ENCODE measurements at places on chromosomes 2 and 18.
A peak's percentile ranks its signal among the peaks of the same experiment; 100 is the strongest.

GRCh38 chr2:166766220-166766619 lies 122.1 kb upstream of the XIRP2 start:
- no peak for DNase-seq

DNA sequence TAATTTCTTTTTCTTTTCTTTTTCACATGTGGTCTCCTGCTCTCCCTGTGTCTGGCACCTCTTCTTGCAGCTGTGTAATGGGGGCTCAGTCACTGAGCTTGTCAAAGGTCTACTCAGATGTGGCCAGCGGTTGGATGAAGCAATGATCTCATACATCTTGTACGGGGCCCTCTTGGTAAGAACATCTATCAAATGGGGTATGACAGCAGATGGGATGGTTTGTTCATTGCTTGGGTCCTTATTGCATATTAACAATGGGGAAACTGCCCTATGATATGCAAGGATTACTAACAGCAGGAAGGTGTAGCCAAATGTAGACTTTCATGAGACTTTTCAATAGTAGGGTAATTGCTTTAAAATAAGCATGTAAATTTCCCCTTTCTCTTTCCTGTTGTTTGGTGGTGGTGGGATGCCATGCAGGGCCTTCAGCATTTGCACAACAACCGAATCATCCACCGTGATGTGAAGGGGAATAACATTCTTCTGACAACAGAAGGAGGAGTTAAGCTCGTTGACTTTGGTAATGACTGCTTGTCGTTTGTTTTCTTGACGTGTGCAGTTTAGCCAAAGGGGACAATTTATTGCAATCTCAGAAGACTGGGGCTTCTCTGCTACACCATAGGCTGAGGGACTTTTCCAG lies 36.5 kb downstream of the MYO3B start:
- no peak for DNase-seq

- DNase-seq, result no peak
Observed at GRCh38 chr18:48956356-48956755, 5.6 kb upstream of the SMAD7 start.

DNA sequence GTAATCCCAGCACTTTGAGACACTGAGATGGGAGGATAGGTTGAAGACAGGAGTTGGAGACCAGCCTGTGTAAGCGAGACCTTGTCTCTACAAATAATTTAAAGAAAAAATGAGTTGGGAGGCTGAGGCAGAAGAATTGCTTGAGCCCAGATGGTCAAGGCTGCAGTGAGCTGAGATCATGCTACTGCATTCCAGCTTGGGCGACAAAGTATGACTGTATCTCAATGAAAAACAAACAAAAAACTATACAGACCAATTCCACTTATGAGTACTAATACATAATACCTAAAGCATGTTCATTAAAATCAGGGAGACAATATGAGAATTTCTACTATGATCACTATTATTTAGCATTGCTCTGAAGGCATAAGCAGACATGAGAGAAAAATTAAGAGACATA lies 12.6 kb downstream of the RNF149 start:
- DNase-seq, result no peak

DNA sequence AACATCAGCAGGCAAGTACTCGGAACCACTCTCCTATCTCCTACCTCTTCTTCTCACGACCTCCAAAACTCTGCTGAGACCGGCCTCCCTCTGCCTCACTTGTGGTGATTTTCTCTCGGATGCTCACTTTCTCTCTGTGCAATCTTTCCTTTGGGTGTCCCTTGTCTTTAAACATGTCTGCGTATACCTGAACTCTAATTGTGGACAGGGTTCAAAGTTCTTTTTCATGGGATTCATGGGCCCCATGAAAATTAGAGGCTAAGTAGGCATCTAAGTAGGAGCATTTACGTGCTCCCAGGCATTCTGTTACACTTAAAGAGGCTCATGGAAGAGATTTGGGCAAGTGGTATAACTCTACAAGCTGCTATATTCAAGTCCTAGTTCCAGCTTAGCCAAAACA lies 2.1 kb upstream of the PPP1CB start:
- DNase-seq, result no peak

- no peak for DNase-seq
Observed at GRCh38 chr18:36265015-36265414, 32.5 kb upstream of the FHOD3 start.

- peak; percentile 72 for DNase-seq
Observed at GRCh38 chr2:136098441-136098840, 19.5 kb downstream of the CXCR4 start.

GRCh38 chr2:160308476-160308875 lies 108.4 kb upstream of the ITGB6 start:
- DNase-seq, result no peak

DNA sequence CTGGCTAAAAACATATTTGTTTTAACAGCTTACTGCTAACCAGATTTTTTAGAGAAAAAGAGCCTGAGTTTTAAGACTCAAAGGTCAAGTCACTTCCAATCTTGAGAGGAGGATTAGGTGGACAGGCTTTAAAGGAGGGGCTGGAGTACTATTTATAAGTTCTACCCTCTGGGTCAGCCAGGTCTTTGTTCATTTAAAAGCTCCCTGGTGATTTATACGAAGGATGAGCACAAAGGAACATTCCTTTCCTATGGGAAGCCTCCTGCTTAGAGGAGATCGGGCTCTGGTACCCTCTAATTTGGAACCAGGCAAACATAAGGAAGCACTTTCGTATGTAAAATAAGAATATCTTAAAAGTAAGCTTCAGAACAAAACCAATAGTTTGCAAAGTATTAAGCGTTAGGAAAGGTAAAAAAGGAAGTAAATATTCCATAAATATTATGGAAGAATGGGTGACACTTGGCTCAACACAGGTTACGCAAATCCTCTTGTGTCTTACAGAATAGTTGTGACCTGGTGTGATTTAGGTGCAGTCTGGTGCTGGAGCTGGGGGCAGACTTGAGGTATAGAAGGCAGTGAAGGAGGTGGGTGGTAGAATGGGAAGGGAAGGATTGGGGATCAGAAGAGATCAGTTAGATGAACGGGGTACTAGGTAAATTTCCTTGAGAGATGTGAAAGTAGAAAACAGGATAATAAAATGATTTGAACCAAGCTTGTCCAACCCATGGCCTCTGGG lies 35.6 kb downstream of the PDE6D start:
- DNase-seq, result no peak

DNA sequence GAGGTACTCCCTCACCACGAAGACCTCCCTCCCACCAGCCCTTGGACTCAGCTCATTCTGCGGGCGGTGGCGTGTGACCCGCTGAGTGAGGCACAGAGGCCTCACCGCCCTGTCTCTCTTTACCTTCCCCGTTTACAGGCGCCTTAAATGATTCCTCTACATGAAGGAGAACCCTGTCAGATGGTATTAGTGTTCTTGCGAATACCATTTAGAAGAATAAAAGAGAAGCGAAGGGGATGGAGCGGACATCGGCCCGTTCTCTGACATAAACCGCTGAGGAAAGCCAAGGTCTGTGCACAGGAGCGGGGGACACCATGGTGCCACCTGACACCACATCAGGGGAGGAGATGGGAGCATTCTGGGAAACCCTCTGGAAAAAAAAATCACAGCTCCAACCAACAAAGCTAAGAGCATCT lies 179.8 kb downstream of the HDAC4 start:
- no peak for DNase-seq

DNA sequence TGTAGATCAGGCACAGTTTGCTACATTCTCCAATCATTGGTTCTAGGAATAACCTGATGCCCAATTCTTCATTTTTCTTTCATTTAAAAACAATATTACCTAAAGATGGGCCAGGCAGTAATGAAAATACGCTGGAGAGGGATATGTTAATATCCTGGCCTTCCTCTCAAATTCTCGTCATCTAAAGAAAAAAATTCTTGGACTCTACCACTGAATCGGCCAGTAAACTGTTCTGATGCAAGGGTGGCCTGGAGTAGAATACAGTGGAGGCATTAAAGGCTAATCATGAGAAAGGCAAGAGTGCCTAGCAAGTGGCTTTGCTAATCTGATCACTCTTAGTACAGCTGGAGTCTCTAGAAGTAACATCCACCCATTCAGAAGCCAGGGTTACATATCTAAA lies 157.7 kb downstream of the ANTXR1 start:
- DNase-seq, result no peak

DNA sequence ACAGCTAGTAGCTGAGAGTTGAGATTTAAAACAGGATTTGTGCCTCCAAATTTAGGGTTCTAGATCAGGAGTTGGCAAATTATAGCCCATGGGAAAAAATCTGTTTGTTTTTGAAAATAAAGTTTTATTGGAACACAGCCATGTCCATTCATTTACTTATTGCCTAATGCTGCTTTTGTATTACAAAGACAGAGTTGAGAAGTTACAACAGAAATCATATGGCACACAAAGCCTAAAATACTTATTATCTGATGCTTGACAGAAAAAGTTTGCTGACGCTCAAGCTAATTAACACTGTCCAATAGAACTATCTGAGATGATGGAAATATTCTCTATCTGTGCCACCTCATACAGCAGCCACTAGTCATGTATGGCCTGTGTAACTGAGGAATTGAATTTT lies 229.1 kb upstream of the RASGRP3 start:
- DNase-seq, result no peak

DNA sequence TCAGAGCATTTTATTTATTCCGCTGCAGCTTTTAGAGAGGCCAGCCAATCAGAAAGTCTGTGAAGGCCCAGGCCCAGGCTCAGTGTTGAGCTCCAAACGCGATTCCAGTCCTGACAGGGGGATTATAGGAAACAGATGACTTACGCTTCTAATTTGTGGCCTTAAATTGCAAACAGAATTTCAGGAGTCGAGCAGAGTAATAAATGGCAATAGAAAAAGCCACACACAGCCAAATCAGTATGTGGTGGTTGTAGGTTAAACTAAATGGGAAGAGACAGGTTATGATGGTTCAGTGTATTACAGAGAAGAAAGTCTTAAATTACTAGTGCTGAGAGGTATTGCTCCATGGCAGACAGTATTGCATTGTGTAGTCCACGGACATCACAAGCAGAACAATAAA lies 131.0 kb upstream of the ZEB2 start:
- no peak for DNase-seq

DNA sequence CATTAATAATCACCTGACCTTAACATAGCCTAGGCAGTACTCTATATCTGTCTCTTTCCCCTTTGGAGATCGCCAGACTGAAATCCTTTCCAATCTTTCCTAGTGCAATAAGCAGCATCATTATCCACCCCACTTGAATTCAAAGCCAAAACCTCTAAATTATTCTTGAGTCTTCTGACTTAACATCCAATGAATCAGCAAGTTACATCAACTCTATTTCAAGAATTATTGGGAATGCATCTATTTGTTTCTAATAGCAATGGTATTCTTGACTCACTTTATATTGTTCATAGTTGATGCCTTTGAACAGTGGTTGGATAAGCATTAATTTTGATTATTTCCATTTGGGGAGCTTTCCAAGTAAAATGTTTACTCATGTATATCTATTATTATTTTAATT lies 144.8 kb downstream of the ZNF804A start:
- DNase-seq, result no peak

DNA sequence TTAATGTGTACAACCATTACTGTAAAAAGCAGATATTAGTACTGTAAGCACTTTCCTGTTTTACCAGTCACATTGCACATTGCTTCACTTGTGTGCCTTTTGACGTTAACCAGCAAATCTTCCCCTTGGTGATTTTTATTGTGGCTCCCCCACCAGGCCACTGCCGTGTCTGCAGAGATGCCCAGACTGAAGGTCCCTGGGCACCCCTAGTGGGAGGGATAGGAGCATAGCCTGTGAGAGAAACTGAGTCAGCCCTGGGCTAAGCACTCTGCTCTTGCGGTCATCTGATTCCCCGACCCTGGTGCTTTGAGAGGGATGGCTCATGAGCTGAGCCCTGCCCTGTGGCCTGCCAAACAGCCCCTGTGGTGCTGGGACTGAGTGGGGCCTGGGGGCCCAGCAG lies 73.4 kb downstream of the INPP4A start:
- DNase-seq, result peak; percentile 80

- DNase-seq, result no peak
Observed at GRCh38 chr18:80233899-80234298, 13.4 kb downstream of the PARD6G start.

DNA sequence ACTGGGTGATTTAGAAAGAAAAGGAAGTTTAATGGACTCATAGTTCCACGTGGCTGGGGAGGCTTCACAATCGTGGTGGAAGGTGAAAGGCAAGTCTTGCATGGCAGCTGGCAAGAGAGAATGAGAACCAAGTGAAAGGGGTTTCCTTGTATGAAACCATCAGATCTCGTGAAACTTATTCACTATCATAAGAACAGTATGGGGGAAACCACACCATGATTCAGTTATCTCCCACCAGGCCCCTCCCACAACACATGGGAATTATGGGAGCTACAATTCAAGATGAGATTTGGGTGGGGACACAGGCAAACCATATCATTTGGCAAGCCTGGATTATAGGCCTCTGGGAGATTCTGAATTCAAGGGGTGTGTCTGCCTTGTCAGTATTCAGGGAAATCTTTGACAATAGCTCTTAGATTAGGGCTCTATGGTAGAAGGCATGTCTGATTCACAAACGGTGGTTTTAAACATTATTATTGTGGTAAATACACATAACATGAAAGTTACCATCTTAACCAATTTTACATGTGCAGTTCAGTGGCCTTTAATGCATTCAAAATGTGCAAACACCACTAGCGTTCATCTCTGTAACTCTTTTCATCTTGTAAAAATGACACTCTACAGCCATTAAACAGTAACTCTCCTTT lies 15.3 kb upstream of the PLB1 start:
- peak; percentile 27 for DNase-seq

- no peak for DNase-seq
Observed at GRCh38 chr18:60385693-60386092, 13.1 kb upstream of the MC4R start.

DNA sequence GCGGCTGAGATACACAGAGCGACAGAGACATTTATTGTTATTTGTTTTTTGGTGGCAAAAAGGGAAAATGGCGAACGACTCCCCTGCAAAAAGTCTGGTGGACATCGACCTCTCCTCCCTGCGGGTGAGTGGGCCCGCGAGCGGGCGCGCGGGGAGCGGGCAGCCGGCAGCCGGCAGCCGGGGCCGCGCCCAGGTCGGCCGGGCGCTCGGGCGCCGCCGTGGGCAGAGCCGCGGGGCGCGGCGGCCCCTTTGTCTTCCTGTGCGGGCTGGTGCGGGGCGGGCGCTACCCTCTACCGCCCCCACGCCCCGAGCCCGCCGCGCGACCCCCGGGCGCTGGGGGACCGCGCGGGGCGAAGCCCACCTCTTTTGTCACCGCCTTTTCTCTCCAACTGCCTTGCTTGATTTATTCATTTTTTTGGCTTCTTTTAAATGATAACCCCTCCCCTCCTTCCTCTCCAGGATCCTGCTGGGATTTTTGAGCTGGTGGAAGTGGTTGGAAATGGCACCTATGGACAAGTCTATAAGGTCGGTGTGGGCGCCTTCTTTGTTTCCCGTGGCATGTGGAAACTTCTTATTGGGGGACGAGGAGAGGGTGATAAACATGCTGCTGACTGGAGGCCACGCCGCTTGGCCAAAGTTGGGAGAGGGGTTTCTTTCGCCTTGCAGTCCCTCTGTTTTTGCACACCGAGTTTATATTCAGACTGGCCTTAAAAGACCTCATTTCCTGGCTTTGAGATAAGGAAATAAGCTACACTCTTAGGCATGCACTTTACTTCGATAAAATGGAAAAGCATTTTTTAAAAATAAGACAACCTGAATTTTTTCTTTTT lies 722 bp downstream of the MAP4K4 start:
- DNase-seq, result peak; percentile 27

GRCh38 chr2:206797376-206797775 lies 32.0 kb downstream of the FASTKD2 start:
- DNase-seq, result no peak
